Stimulated activated CD8-positive, alpha-beta memory T cell treated with anti-CD3 and anti-CD28 coated beads, Interleukin-4, amount 100 ng/mL, for 1 hour (primary cell): ENCODE measurements at places on chromosomes 2 and 18.

DNA sequence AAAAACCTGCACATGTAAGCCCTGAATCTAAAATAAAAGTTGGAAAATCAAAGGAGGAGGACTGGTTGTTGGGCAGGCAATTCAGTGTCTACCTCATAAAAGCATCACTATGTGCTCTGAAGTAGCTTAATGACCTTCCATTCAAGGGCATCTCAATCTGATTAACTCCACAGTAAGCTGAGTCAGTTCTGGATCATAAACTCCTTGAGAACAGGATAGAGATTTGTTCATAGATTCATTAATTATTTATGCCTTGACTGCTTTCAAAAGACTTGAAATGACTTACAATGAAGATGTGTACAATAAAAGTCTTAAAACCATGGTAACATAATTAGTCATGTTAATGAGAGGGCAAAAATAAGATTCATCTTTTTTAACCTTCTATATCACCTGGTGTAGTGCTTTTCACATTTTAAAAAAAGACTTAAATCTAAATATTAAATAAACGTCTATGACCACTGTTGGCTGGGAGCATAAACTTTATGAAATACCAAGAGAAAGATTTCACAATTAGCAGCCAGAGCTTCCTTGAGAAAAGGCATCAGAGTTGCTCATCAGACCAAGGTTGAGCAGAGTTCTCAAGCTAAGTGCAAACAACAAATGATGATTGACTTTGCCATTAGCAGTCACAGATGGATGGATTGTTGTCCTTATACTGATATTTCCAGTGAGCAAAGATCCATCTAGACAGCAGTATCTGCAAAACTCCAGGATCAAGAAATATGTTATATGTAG is 237.3 kb upstream of the THUMPD2 start:
- DNase-seq, result no peak

DNA sequence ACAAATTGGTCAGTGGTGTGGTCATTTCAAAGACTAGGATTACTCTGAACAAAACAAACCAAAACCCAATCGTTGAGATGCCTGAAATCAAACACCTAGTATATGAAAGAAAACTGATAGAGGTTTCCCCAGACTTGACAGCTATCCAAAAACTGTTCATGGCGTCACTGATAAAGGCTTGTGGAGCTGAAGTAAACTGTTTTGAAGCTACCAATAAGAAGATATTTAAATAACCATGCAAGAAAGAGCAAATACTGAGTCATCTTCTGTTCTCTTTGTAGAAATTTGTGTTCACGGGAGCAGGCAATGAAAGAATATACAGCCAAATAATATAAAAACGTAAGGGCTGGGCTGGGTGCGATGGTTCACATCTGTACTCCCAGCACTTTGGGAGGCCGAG is 7.5 kb upstream of the COLEC11 start:
- no peak for DNase-seq

GRCh38 chr2:111670776-111671175 is 213.2 kb downstream of the ANAPC1 start:
- DNase-seq, result no peak

- no peak for DNase-seq
Measured at GRCh38 chr2:195319548-195320412, 337.2 kb upstream of the SLC39A10 start.

DNA sequence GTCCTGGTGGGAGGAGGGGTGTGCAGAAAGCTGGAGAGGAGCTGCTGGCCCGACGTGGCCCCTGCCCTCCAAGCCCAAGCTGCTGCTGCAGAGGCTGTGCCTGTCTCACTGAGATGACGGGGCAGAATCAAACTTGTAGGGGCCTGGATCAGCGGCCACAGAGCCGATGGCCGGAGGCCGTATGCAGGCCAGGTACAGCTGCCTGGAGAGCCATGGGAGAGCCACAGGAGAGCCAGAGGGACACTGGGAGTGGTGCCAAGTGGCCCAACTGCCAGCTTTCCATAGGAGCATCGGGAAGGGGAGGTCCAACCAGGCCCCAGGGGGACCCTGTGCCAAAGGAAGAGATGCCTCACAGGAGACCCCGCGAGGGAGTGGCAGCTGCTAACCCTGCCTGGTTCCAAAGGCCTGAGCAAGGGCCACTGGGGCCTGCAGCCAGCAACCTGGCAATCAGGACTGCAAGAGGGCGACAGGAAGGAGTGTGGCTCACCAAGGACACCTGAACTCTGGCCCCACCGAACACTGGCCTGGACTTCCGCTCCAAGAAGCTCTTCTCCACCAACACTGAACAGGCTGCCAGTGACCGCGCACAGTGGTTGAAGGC is 70.7 kb downstream of the HDAC4 start:
- DNase-seq, result no peak

DNA sequence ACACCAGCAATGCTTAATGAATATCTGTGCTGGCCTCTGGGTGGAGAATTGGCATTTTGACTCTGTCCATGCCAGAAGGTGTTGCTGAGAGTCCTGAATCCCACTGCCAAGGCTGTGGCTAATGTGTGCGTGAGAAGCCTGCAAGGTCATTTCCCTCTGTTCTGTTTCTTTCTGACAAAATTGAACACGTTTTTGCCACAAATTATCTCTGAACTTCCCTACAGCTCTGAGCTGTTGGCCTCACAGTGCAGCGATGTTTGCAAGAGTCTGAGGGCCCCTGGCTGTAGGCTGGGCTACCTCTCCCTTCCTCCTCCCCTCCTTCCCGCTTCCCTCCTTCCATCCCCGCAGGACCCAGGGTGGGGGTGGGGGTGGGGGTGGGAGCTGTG is 154.1 kb upstream of the HS6ST1 start:
- no peak for DNase-seq

DNA sequence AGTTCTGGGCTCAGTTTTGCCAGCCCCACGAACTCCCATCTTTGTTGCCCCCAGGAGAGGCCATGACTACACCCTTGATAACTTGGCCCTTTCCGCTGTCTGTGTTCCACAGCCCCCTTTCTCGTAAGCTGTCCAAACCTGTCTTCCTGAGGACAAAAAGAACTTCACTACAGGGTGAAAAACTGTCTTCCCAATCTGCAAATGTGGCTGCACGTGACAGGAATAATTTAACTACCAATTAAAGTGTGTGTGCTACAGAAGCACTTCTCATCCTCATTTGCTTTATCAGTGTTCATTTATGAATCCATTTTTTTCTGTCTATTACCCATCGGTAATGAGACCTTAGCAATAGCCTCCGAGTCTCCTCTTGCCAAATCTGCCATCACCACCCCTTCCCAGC is 9.1 kb upstream of the ALPK2 start:
- no peak for DNase-seq

DNA sequence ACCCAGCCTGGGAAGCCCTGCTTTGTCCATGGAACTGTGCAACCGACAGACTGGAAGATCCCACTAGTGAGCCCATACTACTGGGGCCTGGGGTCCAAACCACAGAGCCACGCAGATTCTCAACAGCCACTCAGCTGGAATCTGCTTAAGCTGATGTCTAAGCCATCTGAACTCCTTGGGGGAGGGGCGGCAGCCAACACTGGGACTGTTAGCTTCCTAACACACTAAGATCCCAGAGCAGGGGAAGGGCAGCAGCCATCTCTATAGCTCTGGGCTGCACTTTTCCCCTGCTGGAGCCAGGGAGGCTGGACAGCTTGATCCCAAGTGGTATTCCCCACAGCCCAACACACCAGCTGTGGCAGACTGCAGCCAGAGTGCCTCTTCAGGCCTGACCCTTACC is 118.3 kb downstream of the RPRM start:
- DNase-seq, result no peak

DNA sequence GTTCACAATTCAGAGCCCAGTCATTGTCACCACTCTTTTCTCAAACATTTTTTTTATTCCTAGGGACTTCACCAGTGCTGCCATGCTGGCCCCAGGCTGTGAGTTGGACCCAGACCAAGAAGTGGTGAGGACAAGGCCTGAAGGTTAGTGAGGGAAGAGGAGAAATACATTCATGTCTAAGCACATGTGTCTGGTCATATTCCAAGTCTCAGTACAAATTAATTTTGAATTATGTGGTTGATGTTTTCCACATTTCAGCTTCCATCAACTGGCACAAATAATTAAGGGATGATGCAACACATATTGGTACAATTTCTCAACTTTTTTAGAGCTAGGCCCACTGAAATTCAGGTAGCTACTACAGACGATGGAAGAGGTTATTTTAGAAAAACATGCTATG is 106.6 kb upstream of the UPP2 start:
- no peak for DNase-seq

DNA sequence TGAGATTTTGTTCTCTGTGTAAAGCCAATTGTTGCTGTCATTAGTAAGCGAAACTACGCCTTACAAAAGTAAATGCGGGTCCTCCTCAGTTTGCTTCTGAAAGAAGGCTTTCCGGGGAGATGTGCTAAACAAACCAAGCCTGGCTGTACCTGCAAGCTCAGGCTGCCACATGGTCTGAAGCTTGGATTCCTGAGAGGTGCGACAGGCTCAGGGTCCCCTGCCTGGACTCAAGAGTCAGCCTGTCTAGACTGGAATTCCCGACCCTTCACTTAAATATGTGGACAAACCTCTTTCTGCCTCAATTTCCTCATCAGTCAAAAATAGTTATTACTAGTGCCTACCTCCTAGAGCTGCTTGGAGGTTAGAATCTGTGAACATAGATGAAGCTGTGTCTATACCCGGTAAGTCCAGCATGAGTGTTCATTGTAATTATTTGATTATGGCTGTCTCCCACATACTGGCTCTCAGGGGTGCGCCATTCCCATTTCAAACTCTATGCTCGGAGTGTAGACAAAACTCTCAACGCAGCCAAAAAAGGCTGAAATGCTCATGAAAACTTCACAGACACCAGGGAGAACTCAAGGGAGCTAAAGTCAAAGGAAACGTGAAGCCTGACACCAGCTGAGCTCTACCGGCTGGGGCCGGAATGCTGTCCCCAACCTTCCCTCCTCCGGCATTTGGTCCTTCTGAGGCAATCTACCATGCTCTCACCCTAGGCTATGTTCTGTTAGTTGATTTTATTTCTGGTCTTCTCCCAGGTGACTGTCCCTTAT is 31.4 kb downstream of the SOWAHC start:
- DNase-seq, result no peak

DNA sequence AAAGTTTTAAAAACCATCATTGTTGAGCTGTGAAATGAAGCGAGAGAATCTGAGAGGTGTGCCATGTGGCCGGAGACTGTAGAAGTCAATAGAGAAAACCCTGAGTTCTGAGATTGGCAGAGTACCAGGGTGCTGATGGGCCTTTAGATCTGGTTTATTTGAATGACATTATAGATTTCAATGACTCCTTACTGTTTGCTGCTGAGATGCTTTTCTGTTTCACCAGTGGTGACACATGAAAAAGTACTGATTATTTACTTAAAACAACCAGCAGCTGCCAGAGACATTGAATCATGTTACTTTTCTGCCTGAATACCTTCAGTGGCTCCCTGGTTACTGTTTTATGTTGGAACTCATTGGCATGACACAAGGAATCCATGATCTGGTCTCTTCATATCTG is 602.7 kb upstream of the ZNF804A start:
- no peak for DNase-seq

DNA sequence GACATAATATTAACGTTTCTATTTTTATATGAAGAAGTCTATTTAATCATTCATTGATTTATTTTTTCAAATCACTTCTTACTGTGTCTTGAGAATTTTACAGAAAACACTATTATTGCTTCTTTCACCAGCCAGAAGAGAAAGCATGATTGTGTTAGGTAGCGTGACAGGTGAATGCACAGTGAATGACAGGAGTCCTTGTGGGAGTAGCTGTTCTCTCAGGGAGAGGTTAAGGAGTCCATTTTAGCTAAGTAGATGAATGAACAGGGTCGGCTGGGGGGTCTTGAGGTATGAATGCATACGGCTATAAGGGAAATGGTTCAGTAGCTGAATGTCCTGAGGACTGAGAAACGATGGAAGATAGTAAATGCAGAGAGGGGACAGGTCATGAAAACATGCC is 56.2 kb downstream of the CTNNA2 start:
- no peak for DNase-seq

GRCh38 chr2:72006188-72006736 is 141.4 kb downstream of the CYP26B1 start:
- no peak for DNase-seq

DNA sequence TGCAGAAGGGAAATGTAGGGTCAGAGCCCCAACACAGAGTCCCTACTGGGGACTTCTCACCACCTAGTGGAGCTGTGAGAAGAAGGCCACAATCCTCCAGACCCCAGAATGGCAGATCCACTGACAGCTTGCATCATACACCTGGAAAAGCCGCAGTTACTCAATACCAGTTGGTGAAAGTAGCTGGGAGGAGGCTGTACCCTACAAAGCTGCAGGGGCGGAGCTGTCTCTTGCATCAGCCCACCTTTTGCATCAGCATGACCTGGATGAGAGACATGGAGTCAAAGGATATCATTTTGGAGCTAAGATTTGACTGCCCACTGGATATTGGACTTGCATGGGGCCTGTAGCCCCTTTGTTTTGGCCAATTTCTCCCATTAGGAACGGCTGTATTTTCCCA is 237.3 kb downstream of the CALCRL start:
- DNase-seq, result no peak

DNA sequence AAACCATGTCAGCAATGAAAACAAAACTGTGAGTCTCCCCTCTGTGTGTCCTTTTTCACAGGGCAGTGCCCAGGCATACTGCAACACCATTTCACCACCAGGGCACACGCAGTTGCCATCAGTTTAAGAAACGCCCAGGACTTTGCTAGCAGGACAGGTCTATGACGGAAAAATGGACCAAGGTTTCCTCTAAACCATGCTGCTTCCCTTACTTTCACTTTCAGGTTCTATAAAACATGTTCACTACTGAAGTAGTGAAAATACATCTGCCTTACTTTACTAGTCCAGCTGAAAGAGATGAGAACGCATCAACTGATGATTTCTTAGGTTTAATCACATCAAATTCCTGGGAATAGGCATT is 110.5 kb downstream of the TCF4 start:
- DNase-seq, result no peak

- no peak for DNase-seq
Measured at GRCh38 chr2:233261819-233262555, 10.5 kb downstream of the ATG16L1 start.

DNA sequence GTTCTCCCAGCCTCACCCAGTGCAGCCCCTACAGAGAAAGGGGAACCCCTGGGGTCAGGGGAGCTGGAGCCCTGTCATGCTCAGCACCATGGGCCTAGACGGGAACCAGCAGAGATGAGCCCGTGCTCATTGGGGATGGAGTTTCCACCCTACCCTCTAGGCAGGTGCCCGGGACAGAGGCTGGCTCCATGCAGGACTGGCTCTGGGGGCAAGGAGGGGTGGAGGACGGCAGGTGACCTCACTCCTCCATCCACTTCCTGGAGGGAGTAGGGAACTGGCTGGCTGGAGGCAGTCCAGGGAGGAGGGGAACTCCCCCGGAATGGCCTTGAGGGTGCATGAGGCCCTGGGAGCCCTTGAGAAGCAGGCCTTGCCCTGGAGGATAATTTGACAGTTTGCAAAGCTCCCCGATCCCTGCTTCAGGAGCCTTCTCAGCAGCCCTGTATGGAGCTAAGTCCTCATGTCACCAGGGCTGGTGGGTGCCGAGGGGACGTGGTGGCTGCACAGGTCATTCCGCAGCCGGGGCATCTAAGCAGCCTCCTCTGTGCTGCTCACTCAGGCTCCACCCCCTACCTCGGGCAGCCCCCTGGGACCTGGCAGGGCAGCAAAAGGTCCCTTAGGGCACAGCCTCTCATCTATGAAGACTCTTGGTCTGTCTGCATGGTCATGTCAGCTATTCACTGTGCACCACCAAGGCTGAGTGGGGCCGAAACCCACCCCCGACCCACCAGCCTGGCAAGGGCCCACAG is 2.1 kb downstream of the NEURL3 start:
- DNase-seq, result no peak

- no peak for DNase-seq
Measured at GRCh38 chr2:9480157-9480556, 5.8 kb downstream of the IAH1 start.
